ENCODE measurements at places on chromosomes 12 and 14. TPM values are rescaled to one million over a fixed set of nuclear protein-coding genes. Genes with fewer than 3 reads are reported as not detected.

DNA sequence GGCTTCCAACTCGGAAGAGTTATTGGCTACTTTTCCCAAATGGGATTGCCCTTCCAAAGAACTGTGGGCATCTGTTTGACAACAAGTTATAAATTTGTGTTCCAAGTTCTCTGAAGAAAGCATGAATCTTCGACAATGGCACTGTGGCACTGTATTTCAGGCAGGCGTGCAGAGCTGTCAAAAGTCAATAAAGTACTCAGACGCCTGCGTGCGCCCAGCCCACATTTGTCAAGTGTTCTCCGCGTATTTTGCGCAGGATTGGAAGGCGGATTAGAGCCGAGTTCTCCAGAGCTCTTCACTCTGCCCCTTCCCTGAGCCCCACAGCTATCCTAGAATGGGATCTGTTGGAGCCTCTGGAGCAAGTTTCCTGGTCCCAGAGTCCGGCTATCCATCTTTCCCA is 103.2 kb downstream of the SLC25A47 start:
- no peak for DNase-seq

- no peak for DNase-seq
Measured at GRCh38 chr14:32027255-32027939, 49.7 kb upstream of the ARHGAP5 start.

DNA sequence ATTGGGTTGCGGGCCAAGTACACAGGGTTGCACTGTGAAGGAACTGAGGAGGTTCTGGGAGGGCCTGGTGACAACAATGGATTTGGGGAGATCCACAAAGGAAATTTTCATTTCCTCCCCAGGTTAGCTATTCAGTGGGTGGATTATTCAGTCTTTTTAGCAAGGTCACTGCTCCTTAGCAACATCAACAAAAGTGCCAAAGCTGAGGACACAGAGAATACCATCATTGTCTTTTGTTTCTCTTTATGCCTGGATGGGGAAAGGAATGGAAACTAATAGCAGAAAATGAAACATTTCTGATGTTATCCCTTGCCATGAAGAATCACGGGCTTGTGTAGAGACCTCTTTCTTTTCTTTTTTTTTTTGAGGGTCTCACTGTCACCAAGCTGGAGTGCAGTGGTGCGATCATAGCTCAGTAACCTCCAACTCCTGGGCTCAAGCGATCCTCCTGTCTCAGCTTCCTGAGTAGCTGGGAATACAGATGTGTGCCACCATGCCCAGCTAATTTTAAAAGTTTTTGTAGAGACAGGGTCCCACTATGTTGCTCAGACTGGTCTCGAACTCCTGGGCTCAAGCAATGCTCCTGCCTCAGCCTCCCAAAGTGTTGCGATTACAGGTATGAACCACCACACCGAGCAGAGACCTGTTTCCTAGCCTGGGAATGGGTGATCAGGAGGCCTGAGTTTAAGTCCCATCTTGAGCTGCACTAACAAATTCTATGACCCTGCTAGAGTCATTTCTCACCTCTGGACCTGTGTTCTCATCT is 6.5 kb downstream of the PPP1R3E start:
- no peak for DNase-seq

- DNase-seq, result peak; percentile 80
Measured at GRCh38 chr14:24353559-24354481, 14.0 kb upstream of the RIPK3 start.

GRCh38 chr12:88063375-88063774 is 34.2 kb upstream of the C12orf50 start:
- peak; percentile 42 for DNase-seq

INHBC gene
- not detected for total RNA-seq

GDF3 gene
- total RNA-seq, result not detected
